Mucosa of gallbladder (tissue), 1 donor: ENCODE measurements at places on chromosomes 6 and 20.

DNA sequence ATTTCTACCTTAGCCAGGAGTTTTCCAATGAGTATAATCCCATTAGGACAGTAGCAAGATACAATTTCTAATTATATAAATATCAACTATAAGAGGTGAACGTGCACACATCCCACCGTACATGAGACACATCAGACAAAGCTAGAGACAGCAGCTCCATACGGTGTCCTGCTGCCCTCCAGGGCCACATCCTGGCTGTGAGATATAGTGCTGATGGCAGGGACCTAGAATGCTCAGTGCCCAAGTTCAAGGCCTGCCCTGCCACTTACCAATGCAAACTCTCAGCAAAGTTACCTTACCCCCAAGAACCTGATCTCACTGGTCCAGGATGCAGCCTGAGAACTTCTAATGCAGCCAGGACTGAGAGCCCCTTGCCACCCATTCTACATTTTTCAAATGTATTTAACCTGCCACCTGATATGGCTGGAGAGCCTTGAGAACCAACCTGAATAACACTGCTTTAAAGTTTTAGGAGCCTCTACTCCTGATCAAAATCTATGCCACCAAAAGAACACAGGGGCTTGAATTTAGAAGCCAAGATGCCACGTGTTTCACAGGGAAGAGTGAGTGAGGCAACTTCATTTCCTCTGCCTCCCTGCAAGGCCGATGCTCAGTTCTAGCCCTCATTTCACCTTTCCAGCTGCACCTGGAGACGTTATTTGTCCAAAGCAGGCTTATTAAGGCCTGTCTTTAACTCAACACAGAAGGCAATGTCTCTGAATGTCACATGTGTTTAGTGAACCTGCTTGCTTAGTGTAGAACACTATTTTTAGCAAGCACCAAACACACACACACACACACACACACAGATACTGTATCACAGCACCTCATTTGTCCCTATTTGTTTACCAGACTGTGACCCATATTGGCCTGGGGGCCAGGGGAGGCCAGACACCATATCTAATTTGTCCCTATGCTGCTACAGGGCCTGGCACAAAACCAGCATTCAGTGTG, 6.1 kb downstream of the NFATC2 start:
- no peak for DNase-seq

- peak; percentile 89 for DNase-seq
These were observed 235.0 kb downstream of the TTLL2 start for GRCh38 chr6:167559675-167560479.

DNA sequence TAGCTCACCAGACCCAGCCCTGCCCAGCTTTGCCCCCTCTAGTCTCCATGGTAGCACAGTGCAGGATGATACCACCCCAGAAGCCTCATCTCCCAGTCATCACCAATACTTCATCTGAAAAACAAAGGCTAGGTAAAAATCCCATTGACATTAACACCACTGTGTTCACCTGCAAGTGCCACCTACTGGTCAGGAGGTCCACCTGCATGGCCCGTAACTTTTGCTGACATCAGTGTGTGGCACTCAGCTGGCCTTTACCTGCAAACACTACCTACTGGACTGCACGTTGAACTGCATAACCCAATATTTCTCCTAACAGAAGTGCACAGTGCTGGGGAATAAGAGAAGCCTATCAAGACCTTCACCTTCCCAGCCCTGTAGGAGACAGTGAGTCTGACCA, 234.7 kb upstream of the ADGRB3 start:
- DNase-seq = no peak

- DNase-seq = no peak
These were observed 3.0 kb upstream of the LAMA4 start for GRCh38 chr6:112257178-112257855.

- no peak for DNase-seq
These were observed 127.3 kb upstream of the RALGAPA2 start for GRCh38 chr20:20839771-20840170.

GRCh38 chr6:36160147-36160760, 29.9 kb downstream of the MAPK13 start:
- DNase-seq = no peak

GRCh38 chr6:39879535-39879934, 54.7 kb downstream of the MOCS1 start:
- DNase-seq = no peak

GRCh38 chr6:167449094-167449861, 124.4 kb downstream of the TTLL2 start:
- DNase-seq = no peak

DNA sequence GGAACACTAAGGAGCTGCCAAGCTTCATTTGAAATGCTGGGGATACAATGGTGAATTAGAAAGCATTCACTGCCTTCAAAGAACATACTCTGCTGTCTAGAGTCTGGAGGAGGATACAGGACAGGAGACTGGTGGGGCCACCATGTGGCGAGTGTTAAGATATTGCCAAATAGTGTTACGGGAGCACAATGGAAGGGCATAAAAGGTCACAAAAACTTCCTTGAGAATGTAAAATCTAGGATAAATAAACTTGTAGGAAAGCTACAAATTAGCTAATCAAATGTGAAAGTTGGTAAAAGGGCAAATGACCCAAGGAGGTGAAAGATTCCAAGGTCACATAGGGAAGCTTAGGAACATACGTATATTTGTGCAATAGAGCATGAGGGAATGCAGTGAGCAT, 271.7 kb downstream of the RFPL4B start:
- DNase-seq = no peak
